ENCODE measurements at places on chromosomes 1 and 21.

DNA sequence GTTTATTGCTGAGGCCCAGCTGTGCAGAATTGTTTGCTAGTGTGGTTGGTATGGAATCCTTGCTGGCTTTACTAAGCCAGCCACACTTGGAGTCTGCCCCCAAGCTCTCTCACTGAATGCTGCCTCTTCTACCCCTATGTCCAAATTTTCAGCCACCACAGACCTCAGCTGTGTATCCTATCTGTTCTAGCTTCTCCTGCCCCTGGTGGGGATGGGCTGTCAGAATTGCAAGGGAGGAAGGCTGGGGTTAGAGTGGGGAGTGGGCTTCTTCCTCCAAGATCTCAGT, 4.4 kb downstream of the NHLH1 start:
- no peak for DNase-seq

- no peak for DNase-seq
Observed at GRCh38 chr1:65221638-65222339, 73.8 kb downstream of the AK4 start.

DNA sequence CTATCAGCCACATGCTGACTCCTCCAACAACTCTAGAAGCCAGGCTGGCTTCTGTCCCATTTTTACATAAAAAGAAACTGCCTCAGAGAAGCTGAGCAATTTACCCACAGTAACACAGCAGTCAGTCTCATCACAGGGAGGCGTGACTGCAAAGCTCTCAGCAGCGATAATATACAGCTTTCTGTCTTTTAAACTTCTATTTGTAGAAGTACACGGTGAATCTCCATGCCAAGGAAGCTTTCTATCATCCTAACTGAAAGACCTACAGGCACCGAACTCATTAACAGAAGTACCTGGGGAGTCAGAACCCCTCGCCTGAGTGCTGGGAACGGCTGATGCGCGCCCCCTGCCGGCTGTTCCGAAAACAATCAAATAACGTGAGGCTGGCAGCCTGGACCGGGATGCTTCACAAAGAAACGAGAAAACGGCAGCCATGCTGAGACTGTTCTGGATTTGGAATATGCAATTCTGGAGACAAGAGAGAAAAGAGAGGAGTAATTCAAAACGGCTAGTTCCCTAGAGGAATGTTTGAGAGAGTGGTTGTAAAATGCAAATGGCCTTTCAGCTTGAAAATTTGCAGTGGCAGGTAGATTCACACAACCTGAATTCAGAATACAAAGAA, 43.5 kb upstream of the RAB4A start:
- DNase-seq = peak; percentile 75

GRCh38 chr1:112527266-112528010, 18.7 kb downstream of the WNT2B start:
- DNase-seq = no peak

GRCh38 chr1:226655251-226656163, 83.6 kb downstream of the ITPKB start:
- DNase-seq = no peak

DNA sequence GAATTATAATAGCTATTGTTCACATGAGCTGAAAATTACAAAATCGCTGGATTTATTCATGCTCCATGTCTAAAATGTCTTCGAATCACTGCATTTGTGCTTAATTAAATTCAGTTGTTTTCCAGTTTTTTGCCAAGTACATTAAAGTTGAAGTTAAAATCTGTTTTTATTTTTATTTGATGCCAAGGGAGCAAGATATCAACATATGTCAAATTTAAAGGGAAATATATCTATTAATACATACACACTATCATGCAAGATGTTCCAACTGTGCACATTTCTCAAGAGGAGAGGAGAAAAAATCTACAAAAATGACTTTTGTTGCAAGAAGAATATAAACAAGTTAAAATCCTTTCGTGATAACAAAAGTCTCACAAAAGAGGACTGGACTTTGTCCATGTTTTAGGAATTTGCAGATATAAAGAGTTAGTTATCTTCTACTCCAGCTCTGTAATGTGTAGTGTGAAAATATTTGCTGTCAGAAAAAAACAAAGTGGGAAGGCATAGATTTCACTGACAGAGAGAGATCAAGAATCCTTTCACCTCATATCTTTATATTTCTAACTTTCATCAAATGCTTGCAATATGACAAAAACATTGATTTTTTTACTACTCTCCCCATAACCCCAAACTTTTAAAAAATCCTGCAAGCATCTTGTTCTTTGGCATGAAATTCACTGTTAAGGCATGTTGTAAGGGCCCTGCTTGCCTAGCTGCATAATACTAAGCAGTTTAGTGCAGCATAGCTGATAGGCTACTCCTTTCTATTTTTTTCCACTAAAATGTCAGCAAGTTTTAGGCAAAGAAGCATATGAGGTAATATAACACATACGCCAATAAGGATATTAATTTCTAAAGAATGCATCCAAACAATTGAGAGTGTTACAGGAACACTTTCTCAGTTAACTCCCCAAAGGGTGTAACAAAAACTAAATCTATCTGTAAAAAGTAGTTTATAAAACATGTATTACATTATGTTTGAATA, 340.2 kb upstream of the ADAMTS5 start:
- DNase-seq = no peak

DNA sequence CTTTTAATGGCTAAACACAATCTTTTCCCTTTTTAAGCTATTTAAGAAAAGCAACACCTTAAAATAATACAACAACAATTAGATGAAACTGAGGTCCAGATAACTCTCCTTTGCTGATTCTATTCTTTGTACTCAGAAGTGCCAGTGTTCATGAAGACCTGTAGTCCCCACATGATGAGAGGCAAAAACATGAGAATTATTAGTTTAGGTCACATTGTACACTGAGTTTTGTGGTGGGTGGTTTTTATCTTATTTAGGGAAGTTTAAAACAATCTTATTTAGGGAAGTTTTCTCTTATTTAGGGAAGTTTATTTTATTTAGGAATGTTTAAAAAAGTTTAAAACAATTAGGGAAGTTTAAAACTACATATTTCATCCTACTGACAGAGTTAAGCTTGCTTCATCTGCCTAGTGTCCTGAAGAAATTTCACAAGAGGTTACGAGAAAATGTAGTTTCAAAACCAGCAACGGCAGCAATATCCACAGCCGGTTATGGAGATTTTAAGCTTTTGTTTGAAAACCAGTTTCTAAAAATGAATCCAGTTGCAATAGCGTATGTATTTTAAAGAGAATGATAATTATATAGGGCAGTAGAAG, 7.8 kb upstream of the OR14I1 start:
- DNase-seq = no peak

DNA sequence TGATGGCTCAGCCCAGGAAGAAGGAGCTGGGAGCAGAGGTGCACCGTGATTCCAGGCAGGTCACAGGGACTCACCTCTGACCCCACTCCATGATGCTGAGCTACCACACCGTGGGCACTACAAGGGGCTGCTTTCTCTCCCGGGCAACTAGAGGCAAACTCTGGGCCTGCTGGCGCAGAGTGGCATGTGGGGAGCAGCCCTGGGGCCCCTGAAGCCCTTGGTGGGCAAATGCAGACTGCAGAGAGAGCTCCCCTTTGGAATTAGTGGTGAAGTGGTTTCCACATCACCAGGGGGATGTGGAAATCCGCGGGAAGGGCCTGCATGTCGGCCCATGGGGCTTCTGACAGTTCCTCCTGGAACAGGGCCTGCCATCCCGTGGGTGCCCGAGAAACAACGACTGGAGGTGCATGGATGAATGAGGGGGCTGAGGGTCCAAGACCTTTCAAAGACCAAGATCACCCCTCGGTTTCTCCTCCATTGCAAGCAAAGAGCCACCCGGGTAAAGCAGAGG, 11.8 kb upstream of the MMEL1 start:
- no peak for DNase-seq

- peak; percentile 61 for DNase-seq
Observed at GRCh38 chr1:66446261-66447001, 87.5 kb upstream of the SGIP1 start.

DNA sequence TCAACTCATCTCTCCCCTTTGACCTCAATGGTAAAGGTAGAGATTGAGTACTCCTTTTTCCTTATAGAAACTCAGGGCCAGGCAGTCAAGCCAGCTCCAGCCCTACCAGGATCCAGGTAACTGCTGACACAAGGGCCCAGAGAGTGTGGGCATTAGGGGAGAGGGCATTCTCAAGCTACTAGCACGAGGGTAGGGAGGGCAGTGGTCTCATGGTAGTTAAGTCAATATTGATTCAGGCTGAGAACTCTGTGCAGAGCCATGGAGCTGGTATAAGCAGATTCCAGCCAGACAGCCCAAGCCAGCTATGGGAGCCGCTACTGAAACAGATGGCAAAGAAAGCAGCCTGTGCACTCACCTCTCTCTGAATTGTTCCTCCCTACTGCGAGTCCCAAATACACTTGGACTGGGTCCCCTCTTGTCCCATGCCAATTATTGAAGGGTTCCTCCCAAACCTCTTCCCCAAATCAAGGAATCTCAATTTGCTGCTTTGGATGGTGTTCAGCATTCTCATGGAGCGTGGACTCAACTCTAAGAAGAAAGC, 2.8 kb downstream of the PI4KB start:
- no peak for DNase-seq

GRCh38 chr1:187078321-187078720, 249.6 kb downstream of the PLA2G4A start:
- DNase-seq = no peak
